ENCODE measurements at places on chromosomes 1 and 21.

GRCh38 chr1:191176131-191176530 lies 698.5 kb upstream of the BRINP3 start:
- H3K4me1 ChIP-seq, result no peaks in the 10 kb centered on the region
- no peaks in the 10 kb centered on the region for H3K36me3 ChIP-seq
- no peaks in the 10 kb centered on the region for H3K27me3 ChIP-seq
- H3K4me3 ChIP-seq, result no peak overlapping the region

DNA sequence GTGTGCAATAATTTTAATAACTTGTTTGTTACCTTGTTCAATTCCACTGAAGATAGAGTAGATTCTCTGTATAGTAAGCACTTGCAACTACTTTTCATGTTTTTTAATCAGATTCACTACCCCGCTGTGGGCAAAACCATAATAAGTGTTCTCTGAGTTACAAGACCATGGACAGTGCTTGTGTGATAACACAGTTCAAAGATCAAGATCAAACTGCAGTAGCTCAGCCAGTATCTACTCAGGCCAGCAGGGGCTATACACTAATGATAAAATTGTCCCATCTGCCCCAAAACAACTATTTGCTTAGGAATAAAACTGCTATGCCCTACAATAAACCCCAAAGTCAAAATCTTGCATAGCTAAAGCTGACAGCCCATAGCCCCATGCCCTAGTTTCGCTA lies 129.6 kb downstream of the LRRC7 start:
- H3K27me3 ChIP-seq, result no peaks in the 10 kb centered on the region
- H3K27ac ChIP-seq, result no peak overlapping the region
- H3K4me1 ChIP-seq, result no peaks in the 10 kb centered on the region

GRCh38 chr1:92346866-92347640 lies 48.2 kb downstream of the RPAP2 start:
- H3K4me1 ChIP-seq, result peaks cover 10% of the 10 kb centered on the region
- H3K27me3 ChIP-seq, result no peaks in the 10 kb centered on the region
- no peak overlapping the region for H3K4me3 ChIP-seq

DNA sequence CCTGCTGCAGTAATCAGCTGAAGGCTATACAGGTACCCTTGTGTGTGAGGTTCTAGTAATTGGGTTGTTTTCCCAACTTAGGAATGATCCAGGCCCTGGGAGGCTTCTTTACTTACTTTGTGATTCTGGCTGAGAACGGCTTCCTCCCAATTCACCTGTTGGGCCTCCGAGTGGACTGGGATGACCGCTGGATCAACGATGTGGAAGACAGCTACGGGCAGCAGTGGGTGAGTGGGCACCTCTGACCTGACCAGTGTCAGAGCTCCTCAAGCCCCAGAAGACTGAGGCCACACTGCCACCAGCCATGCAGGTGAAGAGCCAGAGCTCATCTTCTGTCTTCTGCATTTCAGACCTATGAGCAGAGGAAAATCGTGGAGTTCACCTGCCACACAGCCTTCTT lies 27.7 kb downstream of the ATP1A1 start:
- peaks cover 20% of the 10 kb centered on the region for H3K4me1 ChIP-seq
- no peak for DNase-seq
- H3K4me3 ChIP-seq, result no peak overlapping the region
- no peaks in the 10 kb centered on the region for H3K27me3 ChIP-seq

All from activated CD8-positive, alpha-beta T cell treated with anti-CD3 and anti-CD28 coated beads for 36 hours (primary cell).